ENCODE measurements at places on chromosomes 6 and 20. TPM values are rescaled to one million over a fixed set of nuclear protein-coding genes. Genes with fewer than 3 reads are reported as not detected.

DNA sequence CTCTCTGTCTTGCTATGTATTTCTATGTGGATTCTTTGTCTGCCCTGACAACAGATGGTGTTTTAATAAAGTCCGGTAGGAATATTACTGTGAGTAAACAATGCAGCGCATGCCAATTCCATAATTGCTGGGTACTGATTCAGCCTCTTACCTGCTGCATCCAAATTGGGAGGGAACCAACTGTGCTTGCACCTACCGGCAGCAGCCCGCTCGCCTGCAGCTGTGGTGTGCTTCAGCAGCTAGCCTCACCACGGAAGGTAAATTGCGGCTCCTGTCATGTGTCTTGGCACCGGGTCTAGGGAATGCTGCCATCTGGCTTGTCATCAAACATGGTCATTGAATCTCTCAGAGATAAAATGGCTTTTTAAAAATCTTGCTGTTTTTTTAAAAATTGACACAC, 704.8 kb upstream of the SLC35B3 start:
- DNase-seq: peak; percentile 48

DNA sequence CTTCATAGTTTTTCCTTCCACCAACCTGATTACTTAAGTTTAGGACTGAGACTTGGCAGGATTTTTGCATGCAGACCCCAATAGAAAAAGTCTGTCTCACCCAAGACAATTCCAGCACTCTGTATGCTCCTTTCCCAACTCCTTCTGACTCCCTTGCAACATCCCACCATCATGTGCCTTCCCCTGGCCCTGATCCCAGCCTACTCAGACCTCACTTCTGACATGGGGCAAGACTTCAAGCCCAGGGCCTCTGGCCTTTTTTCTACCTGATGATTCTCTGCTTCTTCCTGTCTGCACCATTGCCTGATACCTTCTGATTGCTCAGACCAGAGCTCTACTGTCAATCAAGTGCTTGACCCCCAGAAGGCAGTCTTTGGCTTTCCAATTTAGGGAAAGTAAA, 96.6 kb downstream of the HAO1 start:
- no peak for DNase-seq

DNA sequence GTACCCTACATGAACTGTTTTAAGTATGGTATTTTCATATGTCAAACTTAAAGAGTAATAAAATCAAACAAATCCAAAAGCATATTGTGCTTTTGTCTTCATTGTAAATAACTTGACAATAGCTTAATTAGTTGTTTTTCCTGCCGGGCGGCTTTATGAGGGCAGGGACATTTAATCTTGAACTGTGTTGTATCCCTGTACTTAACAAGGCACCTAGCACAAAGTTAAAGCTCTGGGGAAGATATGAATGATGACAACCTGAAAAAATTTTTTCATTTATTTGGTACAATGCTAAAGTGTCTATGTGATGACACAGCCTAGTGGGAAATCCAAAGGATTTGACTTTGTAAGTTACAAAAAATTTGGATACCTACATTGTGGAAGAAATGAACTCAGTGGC, 502 bp upstream of the HACE1 start:
- DNase-seq: no peak

GRCh38 chr20:346640-347316, at the start of gene NRSN2:
NRSN2 (plus strand) TSS chr20:347111; CDS start chr20:349644, 2,533 bp downstream.
- DNase-seq: peak; percentile 73

LPA gene
- 0.15 TPM for total RNA-seq

MAS1 gene
- total RNA-seq: not detected

- DNase-seq: no peak
These were observed 229.8 kb downstream of the NKAIN2 start for GRCh38 chr6:124033501-124033900.

GRCh38 chr20:1010659-1011058, 8.5 kb upstream of the RSPO4 start:
- no peak for DNase-seq

YTHDF1 gene
- total RNA-seq: 42.1 TPM

MEI4 gene
- total RNA-seq: not detected

- DNase-seq: no peak
These were observed 190.7 kb downstream of the C6orf118 start for GRCh38 chr6:165118736-165119135.

IPCEF1 gene
- total RNA-seq: 3.8 TPM

HLA-DMB gene
- total RNA-seq: 233 TPM

- no peak for DNase-seq
These were observed 292.2 kb upstream of the QKI start for GRCh38 chr6:163122365-163122764.

DNA sequence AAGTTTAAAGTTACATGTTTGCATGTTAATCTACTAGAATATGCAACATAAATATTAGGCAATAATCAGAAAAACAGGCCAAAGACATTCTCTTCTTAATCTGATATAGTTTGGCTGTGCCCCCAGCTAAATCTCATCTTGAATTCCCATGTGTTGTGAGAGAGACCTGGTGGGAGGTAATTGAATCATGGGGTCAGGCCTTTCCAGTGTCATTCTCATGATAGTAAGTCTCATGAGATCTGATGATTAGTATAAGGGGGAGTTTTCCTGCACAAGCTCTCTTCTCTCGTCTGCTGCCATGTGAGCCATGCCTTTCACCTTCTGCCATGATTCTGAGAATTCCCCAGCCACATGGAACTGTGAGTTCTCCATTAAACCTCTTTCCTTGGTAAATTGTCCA, 1241.7 kb upstream of the ADGRB3 start:
- DNase-seq: no peak

REM1 gene
- 9.5 TPM for total RNA-seq
